ENCODE measurements at places on chromosomes 13 and 19. TPM values are rescaled to one million over a fixed set of nuclear protein-coding genes. Genes with fewer than 3 reads are reported as not detected.
A peak's percentile ranks its signal among the peaks of the same experiment; 100 is the strongest.

Gene RYR1
- polyA plus RNA-seq = 0.43 TPM

Gene ACTL9
- not detected for polyA plus RNA-seq

Gene SPTBN4
- 0.04 TPM for polyA plus RNA-seq

DNA sequence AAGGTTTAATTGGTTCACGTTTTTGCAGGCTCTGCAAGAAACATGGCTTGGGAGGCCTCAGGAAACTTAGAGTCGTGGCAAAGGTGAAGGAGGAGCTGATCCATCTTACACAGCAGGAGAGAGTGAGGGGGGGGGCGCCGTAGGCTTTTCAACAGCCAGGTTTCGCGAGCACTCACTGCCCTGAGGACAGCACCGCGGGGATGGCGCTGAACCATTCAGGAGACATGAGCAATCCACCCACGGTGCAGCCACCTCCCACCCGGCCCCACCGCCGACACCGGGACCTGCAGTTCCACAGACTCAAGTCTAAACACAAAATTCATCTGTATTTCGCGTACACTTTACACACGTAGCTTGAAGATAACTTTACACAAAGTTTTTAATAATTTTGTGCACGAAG, 73.6 kb downstream of the KDM4B start:
- no peak for DNase-seq

DNA sequence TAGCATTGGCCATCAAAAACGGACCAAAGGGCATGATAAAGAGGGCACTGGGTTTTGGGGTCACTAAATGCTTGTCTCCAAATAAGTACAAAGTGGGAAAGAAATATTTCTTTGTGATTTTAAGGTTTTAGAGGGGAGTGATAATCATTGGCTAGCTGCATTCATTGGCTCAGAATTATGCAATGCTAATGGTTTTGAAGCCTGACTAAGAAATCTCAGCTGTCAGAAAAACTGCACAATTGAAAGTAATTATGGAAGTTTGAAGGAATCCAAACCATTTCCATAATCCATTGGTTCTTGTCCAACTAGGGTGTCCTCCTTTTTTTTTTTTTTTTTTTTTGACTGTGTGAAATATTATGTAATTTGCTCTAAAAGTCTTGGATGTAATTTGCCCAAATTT, 88.2 kb upstream of the ARGLU1 start:
- no peak for DNase-seq

- DNase-seq = no peak
These were observed 277.6 kb upstream of the DACH1 start for GRCh38 chr13:72144636-72145035.

GRCh38 chr19:57537953-57538547, 10.9 kb downstream of the ZNF549 start:
- DNase-seq = no peak

- peak; percentile 49 for DNase-seq
These were observed 62.3 kb downstream of the ITGBL1 start for GRCh38 chr13:101514695-101515275.

DNA sequence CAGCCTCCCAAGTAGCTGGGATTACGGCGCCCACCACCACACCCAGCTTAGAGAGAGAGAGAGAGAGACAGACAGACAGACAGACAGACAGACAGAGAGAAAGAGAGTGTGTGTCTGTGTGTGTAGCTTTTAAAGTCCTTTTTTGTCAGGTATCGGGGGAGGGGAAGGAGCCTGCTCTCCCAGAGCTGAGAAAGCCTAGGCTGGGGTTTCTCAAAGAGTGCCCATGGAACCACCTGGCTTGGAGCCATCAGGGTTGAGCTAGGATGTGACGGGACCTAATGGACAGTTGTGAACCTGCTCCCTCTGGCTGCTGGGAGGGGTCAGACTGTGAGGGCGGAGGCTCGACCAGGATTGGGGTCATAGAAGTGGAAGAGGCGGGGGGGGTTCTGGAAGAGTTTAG, 16.6 kb downstream of the RFX1 start:
- DNase-seq = no peak

Measured in B cell (primary cell).